ENCODE measurements at places on chromosomes 5 and 9. TPM values are rescaled to one million over a fixed set of nuclear protein-coding genes. Genes with fewer than 3 reads are reported as not detected.

Gene SPDL1
- total RNA-seq: 15.6 TPM

Gene EIF4E1B
- total RNA-seq: not detected

GRCh38 chr5:96995419-96995818, 59.5 kb downstream of the LNPEP start:
- no peak for DNase-seq

DNA sequence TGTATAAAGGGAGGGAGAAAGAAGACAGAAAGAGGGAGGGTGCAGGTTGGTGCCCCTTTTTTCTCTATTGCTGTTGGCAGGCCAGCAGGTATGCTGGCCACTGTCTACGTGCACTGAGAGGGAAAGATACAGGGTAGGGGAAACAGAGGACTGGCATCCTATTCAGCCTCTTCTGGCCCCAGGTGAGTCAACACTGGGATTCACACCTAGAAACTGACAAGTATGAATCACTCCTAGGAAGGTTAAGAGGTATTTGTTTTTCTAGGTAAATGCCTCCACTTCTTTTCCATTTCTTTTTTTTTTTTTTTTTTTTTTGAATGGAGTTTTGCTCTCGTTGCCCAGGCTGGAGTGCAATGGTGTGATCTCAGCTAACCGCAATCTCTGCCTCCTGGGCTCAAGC, 2.8 kb upstream of the UBAP1 start:
- DNase-seq: no peak
